ENCODE measurements at places on chromosomes 3 and 15.

DNA sequence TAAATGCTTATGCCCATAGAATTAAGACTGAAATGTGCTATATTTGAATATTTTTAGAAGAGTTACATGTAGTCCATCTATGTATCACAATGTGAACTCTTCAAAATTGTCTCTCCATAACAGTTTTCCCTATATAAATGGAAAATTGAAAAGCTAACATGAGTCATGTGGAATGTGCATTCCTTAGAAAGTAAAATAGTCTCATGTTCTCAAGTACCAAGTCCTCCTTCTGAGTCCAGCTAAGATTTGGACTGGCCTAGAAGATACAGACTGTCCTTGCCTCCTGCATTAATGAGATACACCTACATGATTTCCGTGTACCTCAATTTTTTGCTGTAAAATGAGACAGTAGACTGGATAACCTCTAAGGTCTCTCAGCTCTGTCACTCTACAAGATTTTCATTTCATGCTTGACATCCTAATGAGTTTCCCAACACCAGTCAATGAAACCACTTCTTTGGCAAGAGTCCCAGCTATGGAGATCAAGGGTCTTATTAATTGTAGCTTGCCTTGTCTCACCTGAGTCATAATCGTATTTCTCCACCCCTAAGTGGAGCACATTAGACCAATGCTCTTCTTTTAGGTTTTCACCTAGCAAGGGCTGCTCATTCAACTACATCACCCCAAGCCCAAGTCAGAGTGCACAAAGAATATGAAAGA, 350.6 kb upstream of the IL12A start:
- DNase-seq, result no peak

- no peak for DNase-seq
Observed at GRCh38 chr3:140896997-140897396, 44.6 kb upstream of the SLC25A36 start.

DNA sequence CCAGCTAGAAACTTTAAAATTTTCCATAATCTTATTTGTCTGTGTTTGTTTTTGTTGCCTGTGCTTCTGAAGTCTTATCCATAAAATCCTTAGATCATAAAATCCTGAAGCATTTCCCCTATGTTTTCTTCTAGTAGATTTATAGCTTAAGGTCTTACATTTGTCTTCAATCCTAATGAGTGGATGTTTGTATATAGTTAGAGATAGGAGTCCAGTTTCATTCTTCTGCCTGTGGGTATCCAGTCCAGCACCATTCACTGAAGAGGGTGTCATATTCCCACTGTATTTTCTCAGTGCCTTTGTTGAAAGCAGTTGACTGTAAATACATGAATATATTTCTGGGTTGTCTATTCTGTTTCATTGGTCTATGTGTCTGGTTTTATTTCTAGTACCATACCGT, 44.8 kb upstream of the SPSB4 start:
- DNase-seq, result no peak

DNA sequence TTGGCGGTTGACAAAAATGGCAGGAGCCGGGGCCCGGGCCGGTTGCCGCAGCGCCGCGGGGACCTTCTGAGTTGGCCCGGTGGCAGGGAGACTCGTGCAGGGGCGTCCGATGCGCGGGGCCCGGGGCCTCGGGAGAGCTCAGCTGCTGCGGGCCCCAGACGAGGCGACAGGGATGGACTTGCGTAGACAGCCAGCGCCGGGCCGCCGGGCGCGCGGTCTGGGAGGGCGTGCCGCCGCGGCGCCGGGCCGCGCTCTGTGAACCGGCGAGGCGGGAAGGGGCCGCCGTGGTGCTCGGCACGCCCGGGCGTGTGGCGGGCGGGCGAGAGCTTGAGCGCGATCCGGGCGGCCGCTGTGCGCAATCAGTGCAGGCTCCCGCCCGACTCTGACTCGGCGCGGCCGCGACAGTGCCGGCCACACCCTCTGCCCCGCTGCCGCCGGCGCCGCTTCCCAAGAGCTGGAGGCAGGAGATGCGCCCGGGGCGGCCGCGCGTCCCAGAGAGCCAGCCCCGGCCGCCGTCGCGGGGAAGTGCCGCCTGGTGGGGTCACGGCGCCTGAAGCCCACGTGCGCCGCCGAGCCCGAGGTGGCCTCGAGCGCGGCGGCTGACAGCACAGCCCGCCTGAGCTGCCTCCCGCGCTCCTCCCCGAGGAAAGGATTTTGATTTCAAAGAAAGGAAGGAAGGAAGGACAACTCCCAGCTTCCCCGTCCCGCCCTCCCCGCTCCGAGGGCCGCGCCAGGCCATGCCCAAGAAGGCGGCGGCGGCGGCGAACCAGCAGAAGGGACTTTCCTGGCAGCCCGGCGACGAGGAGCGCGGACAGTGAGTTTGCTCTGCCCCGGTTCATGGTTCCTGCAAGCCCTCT, 657 bp downstream of the TLNRD1 start:
- no peak for DNase-seq

DNA sequence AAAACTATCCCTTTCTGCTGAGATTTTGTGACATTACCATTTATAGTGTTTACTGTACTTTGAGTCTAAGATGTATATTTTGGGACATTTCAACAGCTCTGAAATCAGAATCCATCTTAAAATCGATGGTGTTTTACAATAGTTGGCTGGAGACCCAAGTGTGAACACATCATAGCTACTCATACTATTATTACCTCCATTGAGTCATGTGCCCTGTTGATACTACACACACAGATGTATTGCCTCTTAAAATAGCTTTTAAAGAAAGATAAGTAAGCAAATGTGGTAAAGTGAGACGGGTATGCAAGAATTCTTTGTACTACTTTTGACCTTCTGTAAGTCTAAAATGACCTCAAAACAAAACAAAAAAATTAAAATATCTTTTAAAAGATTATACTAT, 6.7 kb downstream of the LMOD3 start:
- no peak for DNase-seq

DNA sequence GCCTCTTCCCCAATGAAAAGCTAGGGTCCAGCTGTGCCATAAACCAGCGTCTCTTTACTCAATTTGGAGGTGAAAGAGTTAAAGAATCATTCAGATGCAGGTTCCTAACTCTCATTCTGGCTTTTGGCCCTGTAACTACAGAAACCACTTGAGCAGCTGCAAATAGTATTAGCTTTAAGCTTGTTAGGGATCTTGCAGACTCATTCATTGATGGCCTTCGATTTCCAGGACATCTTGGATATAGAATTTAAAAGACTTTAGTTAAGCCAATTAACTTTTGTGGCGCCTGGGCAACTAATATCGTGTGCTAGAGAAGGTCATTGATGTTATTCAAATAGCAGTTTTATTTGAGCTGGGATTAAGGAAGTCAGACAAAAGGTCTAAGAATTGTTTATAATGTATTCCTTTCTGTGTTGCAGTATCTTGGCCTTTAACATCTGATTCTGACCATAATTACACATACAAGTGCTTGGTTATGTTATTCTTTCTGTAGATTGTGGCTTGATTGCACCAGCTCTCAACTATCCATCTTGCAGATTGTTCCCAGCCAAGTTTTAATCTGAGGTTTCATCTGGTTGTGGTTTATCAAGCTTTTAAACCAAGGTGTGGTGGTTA, 185.3 kb downstream of the CACNA2D3 start:
- DNase-seq, result no peak

GRCh38 chr3:33394403-33395054, 45.7 kb downstream of the UBP1 start:
- DNase-seq, result no peak

DNA sequence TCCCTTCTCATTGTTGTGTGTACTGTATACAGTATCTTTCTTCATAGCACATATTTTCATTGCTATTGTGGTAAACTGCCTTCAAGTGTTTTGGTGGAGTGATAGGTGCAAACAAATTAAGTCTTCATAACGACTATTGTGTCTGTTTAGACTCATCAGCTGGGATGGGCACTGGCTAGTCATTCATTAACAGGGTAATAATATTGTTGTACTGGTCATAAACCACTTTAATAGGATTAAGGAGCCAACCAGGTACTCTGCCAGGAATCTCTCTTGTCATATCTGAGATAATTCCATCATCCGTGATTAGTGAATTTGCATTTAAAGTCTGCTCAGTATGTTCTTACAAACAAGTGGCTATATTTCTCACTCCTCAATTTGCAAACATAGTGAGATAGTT, 10.2 kb upstream of the TMEM45A start:
- DNase-seq, result no peak

GRCh38 chr3:194577986-194578905, 55.0 kb downstream of the TMEM44 start:
- peak; percentile 70 for DNase-seq

GRCh38 chr15:33729653-33730052, 238.6 kb upstream of the CHRM5 start:
- DNase-seq, result no peak

- DNase-seq, result no peak
Observed at GRCh38 chr3:113103588-113103987, 107.8 kb upstream of the BOC start.

DNA sequence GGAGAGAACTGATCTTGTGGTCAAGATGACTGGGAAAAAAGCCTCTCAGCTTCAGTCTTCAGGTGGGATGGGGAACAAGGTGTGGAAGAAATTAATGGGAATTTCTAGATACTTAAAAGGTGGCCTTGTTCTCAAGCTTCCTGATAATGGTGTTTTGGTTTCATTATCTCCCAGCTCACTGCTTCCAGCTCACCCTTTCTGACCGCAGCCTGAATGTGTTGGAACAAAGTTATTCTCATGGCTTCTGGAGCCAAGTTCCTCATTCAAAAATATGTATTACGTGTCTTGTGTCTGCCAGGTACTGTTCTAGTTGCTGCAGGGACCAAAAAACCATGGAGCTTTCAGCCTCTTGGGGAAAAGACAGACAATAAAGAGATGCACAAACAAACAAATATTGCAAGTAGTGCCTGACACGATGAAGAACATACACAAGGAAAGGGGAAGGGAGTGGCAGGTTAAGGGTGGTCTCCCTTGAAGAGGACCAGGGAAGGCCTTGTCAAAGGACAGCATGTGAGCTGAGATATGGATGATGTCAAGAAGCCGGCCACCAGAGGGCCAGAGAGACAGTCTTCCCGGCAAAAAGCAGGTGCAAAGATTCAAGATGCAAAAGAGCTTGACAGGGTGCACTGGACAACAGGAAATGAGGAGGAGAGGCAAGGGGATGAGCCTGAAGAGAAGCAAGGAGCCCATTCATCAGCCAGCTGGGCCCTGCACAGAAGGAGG, 35.5 kb downstream of the ARRDC4 start:
- no peak for DNase-seq

- no peak for DNase-seq
Observed at GRCh38 chr15:49085696-49086459, 39.6 kb upstream of the SECISBP2L start.

DNA sequence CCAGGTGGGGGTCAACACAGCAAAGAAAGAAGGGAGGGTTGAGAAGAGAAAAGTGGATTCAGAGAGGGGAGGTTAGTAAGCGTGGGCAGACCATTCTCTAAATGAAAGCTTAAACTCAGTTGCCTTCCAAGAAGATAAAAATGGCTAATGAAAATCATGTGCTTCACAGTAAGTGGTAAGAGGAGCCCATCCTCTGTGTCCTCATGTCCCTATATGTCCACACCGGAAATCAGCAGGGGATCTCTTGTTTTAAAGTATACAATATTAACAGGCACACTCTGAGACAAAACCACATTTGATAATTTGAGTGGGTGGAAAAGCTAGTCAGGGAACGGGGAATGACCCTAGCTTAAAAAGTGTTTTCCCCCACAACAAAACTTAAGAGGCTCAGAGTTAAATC, 4.4 kb upstream of the FOXP1 start:
- DNase-seq, result no peak

DNA sequence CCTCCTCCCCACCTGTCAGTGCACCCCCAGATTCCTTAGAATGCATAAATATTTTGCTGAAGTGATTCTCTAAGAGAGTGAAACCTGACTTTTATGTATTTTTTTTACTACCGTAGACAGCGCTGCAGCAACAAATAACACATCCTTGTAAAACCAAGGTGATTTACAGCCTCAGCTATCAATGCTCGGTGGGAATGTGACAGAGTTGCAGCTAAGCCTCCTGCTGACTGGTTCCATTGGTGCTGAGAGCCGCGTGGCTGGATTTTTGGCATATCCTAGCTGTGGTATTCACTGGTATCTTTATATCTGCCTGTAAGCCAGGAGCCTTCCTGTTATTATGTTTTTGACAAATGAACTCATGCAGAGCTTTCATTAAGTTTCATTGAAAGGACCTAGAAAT, 11.0 kb downstream of the FGD5 start:
- no peak for DNase-seq

DNA sequence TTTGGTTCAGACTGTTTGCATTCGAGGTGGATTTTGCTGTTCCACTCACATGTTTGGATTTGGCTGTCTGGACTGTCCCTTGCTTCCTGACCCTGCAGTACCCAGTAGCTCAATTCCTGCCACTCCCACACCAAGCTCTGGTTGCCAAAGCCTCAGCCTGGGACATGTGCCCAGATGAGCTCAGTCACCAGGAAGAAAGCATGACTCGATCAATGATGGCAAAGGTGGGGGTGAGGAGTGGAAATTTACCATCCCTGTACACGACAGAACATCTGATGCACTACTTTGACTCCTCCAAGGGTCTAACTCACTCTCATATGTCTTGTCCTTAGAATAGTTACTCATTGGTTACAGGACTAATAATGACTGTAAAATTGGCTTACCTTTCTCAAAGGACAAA, 45.2 kb downstream of the ZNF385D start:
- DNase-seq, result no peak

GRCh38 chr3:78258798-78259197, 1218.9 kb downstream of the ROBO2 start:
- peak; percentile 86 for DNase-seq

GRCh38 chr3:153219146-153219545, 57.1 kb downstream of the RAP2B start:
- DNase-seq, result no peak

DNA sequence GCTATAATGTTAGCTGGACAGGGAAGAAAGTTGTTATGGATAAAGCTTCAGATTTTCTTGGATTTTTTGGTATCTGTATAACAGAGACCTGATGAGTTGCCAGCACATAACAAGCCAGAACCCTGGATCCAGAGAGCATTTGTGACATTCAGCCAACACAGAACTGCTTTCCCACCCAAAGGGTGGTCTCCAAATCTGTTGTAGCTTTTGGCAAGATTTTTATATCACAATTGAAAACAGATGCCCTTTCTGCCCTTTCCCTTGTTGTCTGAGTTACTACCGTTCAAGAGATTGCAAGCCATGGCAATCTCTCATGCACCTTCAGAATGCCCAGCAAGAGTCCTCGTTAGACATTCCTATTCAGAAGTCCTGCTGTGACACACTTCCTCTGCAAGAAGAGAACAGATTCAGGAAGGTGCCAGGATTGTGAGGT, 107.6 kb upstream of the FGF7 start:
- no peak for DNase-seq

DNA sequence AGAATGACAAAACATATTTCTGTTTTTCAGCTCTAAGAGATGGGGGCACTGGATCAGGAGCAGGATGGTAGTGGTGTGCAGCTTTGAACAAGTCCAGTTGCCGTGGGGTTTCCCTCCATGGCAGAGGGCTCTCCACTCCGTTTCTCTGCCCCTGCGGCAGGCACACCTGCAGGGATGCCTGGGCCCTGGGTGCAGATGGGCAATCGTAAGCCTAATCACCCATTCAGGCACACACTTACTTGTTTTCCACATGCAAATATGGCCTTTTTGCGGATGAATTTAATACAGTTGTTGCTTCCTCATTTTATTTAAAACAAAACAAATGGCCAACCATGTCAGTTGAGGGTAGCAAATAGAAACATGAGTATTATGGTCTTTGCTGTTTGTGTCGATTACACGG, 85.1 kb downstream of the LPP start:
- DNase-seq, result no peak

- DNase-seq, result no peak
Observed at GRCh38 chr3:7275396-7275795, 414.5 kb downstream of the GRM7 start.

GRCh38 chr3:153032891-153033290, 129.1 kb upstream of the RAP2B start:
- DNase-seq, result no peak

- DNase-seq, result peak; percentile 88
Observed at GRCh38 chr15:80179025-80179759, 26.4 kb downstream of the FAH start.
